CD8-positive, alpha-beta memory T cell (primary cell): ENCODE measurements at places on chromosomes 2 and 18. TPM values are rescaled to one million over a fixed set of nuclear protein-coding genes. Genes with fewer than 3 reads are reported as not detected.

DNA sequence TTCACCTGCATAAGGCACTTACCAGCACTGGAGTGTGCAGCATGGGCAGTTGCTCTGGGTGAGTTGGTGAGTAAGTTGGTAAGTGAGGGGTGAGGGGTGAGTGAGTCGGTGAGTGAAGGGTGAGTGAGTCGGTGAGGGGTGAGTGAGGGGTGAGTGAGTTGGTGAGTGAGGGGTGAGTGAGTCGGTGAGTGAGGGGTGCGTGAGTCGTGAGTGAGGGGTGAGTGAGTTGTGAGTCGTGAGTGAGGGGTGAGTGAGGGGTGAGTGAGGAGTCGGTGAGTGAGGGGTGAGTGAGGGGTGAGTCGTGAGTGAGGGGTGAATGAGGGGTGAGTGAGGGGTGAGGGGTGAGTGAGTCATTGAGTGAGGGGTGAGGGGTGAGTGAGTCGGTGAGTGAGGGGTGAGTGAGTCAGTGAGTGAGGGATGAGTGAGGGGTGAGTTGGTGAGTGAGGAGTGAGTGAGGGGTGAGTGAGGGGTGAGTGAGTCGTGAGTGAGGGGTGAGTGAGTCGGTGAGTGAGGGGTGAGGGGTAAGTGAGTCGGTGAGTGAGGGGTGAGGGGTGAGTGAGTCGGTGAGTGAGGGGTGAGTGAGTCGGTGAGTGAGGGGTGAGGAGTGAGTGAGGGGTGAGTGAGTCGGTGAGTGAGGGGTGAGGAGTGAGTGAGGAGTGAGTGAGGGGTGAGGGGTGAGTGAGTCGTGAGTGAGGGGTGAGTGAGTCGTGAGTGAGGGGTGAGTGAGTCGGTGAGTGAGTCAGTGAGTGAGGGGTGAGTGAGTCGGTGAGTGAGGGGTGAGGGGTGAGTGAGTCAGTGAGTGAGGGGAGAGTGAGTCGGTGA is 17.1 kb downstream of the THAP4 start:
- no peak overlapping the region for H3K4me3 ChIP-seq
- no peak overlapping the region for H3K27ac ChIP-seq
- H3K4me1 ChIP-seq, result peaks cover 13% of the 10 kb centered on the region
- no peaks in the 10 kb centered on the region for H3K36me3 ChIP-seq

DNA sequence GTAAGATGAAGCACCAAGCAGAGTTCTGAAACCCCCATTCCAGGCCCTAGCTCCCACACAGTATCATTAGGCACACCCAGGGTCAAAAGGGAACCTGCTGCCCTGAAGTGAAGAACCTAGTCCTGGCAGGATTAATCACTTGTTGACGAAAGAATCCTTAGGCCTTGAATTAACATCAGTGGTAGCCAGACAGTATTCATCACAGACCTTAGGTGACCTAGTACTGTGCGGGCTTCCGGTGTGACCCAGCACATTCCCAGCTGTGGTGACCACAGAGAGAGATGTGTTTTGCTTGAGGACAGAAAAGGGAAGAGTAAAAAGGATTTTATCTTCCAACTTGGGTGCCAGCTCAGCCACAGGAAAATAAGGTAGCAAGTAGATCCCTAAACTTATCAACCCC is 1071.4 kb upstream of the FAM98A start:
- no peaks in the 10 kb centered on the region for H3K4me1 ChIP-seq
- no peaks in the 10 kb centered on the region for H3K36me3 ChIP-seq
- no peak overlapping the region for H3K27ac ChIP-seq
- DNase-seq, result no peak
- H3K4me3 ChIP-seq, result no peak overlapping the region
- no peaks in the 10 kb centered on the region for H3K27me3 ChIP-seq

- H3K4me3 ChIP-seq, result no peak overlapping the region
- no peaks in the 10 kb centered on the region for H3K27me3 ChIP-seq
- H3K4me1 ChIP-seq, result no peaks in the 10 kb centered on the region
- DNase-seq, result no peak
- H3K27ac ChIP-seq, result no peak overlapping the region
Measured at GRCh38 chr2:43402452-43402937, 176.1 kb upstream of the ZFP36L2 start.

FOXI3 gene
- not detected for total RNA-seq

DNA sequence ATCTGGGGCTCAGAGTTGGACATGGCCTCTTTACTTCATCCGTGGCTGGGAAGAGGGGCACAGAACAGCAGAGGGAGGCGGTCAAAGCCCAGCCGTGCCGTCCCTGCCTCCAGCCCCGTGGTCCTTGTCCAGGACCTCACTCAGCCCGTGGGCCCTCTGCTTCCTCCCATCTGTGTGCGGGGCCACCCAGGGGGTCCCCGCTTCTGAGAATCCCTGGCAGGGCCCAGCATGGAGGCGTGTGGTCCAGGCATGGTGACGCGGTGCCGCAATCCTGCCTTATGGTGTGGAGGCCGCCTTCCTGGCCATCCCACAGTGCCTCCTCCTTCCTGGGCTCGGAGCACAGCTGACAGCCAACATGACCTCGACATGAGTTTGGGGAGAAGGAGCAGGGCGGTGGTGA is 232.6 kb downstream of the FAM210A start:
- H3K27me3 ChIP-seq, result no peaks in the 10 kb centered on the region
- H3K4me1 ChIP-seq, result no peaks in the 10 kb centered on the region
- H3K36me3 ChIP-seq, result no peaks in the 10 kb centered on the region

DNA sequence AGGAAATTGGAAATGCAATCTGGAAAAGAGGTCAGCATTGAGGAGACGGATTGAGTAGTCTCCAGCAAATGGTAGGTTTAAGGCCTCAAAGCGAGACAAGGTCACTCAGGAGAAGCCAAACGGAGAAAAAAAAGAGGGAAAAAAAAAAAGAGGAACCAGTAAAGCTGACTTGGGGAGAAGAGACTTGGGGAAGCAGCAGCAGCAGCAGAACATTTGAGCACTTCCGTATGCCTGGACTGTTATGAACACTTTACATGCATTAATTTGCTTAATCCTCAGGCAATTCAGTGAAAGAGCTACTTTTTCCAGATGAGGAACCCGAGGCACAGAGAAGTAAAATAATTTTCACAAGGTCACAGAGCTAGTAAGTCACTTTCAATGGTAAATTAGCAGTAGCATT is 81.3 kb downstream of the OSBPL6 start:
- H3K36me3 ChIP-seq, result no peaks in the 10 kb centered on the region
- H3K4me3 ChIP-seq, result no peak overlapping the region
- DNase-seq, result no peak
- H3K27me3 ChIP-seq, result no peaks in the 10 kb centered on the region
- H3K4me1 ChIP-seq, result no peaks in the 10 kb centered on the region

LYPD1 gene
- not detected for total RNA-seq

LHCGR gene
- total RNA-seq, result not detected

GRCh38 chr18:76195601-76196000 is 299.4 kb downstream of the ZNF516 start:
- no peak overlapping the region for H3K4me3 ChIP-seq
- no peak overlapping the region for H3K27ac ChIP-seq
- no peak for DNase-seq

DNA sequence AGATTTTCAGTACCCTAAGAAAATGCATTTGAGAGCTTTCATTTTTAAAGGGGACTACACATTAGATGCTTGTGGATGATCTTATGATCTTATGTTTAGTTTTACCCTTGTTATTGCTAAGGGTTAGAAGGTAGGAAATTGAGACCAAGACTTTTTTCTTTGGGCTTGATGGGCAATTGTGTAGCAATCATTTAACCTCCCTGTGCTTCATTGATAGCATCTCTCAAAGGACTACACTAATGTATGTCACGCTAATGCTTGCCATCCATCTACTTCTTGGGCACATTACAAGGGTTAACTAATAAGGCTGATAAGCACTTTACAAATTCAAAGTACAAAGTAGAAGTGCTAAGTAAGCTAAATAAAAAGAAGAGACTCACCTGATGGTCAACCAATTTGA is 189.3 kb upstream of the LRP1B start:
- H3K27ac ChIP-seq, result no peak overlapping the region
- no peak for DNase-seq
- H3K36me3 ChIP-seq, result no peaks in the 10 kb centered on the region
- no peaks in the 10 kb centered on the region for H3K27me3 ChIP-seq
